Dermis microvascular lymphatic vessel endothelial cell (primary cell): ENCODE measurements at places on chromosomes 2 and 18. TPM values are rescaled to one million over a fixed set of nuclear protein-coding genes. Genes with fewer than 3 reads are reported as not detected.

GRCh38 chr18:57648414-57648813 is 26.8 kb upstream of the NARS1 start:
- DNase-seq, result no peak

DNA sequence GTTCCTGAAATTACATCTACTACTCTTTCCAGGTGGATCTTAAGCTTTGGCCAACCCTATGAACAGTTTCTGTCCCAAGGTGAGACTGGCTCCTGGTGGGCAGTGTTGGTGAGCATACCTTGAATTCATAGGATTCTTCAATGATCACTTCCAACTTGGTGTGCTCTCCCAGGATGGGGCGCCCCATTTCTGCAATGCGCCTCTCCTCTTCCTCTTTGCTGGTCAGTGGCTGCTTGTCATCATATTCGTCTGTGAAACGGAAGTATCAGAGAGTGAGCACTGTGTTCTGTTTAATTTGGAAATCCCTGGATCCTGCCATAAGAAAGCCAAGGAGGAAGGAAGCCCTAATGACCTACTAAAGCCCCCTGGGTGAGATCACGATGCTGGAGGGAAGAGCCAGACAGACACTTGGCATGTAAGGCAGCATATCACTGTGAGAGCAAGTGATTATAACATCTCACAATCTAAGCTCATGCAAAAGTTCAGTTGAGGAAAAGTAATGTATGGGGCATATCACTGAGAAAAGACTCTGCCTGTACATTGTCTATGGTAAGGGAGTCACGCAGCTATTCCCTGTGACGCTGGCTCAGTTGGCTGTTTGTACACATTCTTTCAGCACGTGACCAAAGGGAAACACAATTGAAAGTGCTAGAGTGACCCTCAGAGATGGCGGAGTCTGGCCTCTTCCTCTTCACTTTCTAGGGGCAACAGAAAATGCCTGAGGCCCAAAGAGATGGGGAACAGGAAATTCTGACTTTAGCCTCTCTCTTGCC is 287.0 kb downstream of the SLC8A1 start:
- no peak for DNase-seq

GRCh38 chr18:13481820-13482617 is 244.3 kb downstream of the FAM210A start:
- DNase-seq, result no peak

GRCh38 chr2:153476816-153477635 is 1.5 kb downstream of the RPRM start:
- no peak for DNase-seq

- no peak for DNase-seq
These were observed 262.6 kb downstream of the MREG start for GRCh38 chr2:215750763-215751162.

- DNase-seq, result no peak
These were observed 16.8 kb upstream of the LRATD1 start for GRCh38 chr2:14615760-14616159.

DNA sequence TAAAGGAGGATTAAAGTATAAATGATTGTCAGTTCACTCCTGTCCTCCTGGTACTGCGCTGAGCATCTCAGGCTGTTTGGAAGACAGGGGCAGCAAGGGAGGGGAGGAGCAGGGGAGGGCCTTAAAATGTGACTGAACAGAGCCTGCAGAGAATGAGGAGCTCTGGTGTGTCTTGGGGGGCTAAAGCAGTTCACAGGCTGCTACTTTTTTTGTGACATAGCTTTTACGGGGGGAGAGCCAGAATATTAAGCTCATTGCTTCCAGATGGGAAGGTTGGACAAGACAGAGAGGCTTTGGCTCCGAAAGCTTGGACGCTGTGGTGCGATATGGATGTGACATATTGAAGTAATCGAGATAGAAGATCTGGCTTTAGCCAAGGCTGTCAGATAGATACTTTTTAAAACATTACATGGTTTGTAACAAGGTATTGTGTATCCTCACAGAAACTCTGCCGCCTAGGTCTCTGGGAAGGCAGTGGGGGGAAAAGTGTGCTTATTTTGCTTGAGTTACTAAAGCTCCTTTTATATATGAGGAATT is 40.5 kb downstream of the RDH14 start:
- DNase-seq, result no peak

GRCh38 chr2:45734952-45735351 is 83.5 kb downstream of the PRKCE start:
- DNase-seq, result no peak

UGT1A9 gene
- total RNA-seq, result not detected in 2 replicates

GRCh38 chr18:9865764-9866490 is 19.8 kb upstream of the TXNDC2 start:
- no peak for DNase-seq

ADCYAP1 gene
- total RNA-seq, result not detected in 2 replicates

GRCh38 chr2:179460181-179460929 is 195.7 kb upstream of the SESTD1 start:
- DNase-seq, result peak; percentile 74

DNA sequence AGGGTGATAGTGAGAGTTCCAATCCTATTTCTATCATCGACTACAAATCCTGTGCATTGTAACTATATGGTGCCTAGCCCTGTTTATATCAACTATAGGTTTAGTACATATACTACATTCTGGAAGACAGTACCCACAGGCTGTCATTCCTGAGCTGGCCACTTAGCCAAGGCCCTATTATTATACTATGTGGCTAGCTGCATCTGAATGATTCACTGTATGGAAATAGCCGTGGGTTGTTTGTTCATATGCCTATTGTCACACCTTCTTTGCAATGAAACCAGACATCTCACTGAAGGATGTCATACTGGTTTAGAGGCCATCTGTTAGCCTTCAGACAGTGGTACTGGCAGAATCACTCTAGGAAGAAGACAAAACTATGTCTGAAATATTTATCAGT is 62.3 kb upstream of the FSIP2 start:
- no peak for DNase-seq

- DNase-seq, result no peak
These were observed 20.0 kb downstream of the WDFY1 start for GRCh38 chr2:223925106-223925505.

ACTG2 gene
- not detected in 2 replicates for total RNA-seq

DNA sequence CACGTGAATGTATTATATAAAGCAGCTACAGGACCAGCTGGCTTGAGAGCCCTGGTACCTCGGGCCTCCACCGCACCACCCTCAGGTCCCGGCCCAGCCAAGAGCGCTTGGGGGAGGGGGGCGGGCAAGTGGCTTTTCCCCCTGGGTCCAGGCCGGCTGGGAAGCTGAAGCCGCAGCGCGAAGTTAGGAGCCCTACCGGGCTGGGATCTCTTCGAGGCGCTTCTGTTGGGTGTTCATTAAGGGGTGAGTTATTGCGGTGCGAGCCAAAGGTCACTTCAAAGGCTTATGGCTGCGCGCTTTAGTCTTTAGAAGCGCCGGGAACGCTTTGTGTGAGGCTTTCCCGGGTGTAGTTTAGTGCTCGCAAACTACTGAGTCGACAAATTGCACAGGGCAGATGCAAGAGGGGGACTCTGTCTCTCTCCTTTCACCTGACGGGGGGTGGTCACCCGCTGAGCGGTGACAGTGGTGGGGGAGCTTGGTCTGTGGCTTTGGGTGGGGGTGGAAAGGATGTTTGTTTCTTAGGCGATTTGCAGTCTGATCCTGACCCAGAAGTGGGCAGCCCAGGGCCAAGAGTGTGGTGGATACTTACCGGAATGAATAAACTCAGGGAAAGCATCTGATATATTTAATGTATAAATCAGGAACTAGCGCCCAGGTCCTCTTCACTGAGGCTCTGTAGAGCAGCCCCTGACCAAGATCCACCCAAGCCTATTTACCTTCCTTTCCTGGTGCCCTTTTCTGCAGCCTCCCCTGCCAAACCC is 6.0 kb downstream of the HOXD3 start:
- no peak for DNase-seq

TMEM127 gene
- 17.8 and 25.8 TPM in 2 replicates for total RNA-seq

PDE11A gene
- under 0.01 TPM in 2 replicates for total RNA-seq

- no peak for DNase-seq
These were observed 673 bp upstream of the HNMT start for GRCh38 chr2:137963535-137964065.

- DNase-seq, result no peak
These were observed 450.7 kb downstream of the TNS1 start for GRCh38 chr2:217552081-217552480.

GRCh38 chr2:200369886-200370285 is 63.4 kb downstream of the SPATS2L start:
- no peak for DNase-seq

GRCh38 chr2:43186679-43187374 is 39.6 kb downstream of the ZFP36L2 start:
- no peak for DNase-seq

- peak; percentile 64 for DNase-seq
These were observed 84.4 kb downstream of the TGOLN2 start for GRCh38 chr2:85243101-85244072.

KDSR gene
- total RNA-seq, result 11.3 and 20.7 TPM in 2 replicates

IL1F10 gene
- total RNA-seq, result not detected in 2 replicates

KCNG2 gene
- 0.26 and 2.4 TPM in 2 replicates for total RNA-seq

DNA sequence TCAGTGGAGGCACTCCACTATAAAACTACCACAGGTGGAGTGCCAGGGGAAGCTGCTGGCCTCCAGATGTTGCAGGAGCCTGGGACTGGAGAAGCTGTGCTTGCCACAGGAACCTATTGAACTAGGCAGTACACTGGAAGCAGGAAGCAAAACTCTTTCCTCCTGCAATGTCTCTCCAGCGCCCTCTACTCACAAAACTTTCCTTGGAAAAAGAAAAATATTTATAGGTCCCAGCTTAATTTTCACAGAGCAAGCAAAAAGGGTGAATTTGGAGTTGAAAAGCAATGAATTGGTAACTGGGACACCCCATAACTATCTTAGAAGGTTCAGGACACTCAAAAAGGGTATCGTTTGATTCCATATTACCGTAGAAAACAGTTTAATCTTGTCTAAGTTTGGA is 33.2 kb upstream of the REEP1 start:
- DNase-seq, result no peak

DNA sequence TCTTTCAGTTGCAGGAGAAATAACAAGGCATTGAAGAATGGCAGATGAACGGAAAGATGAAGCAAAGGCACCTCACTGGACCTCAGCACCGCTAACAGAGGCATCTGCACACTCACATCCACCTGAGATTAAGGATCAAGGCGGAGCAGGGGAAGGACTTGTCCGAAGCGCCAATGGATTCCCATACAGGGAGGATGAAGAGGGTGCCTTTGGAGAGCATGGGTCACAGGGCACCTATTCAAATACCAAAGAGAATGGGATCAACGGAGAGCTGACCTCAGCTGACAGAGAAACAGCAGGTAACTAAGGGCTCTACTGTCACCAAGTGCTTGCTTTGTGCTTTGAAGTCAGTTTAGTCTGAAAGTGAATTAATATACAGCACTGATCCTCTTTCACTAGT is 118.5 kb upstream of the UNC80 start:
- no peak for DNase-seq

MC4R gene
- total RNA-seq, result not detected in 2 replicates

- DNase-seq, result no peak
These were observed 1.0 kb downstream of the SPHKAP start for GRCh38 chr2:228180181-228181097.

BCL2L11 gene
- 9.5 and 28.2 TPM in 2 replicates for total RNA-seq

HOXD13 gene
- total RNA-seq, result under 0.01 TPM in 1 of 2 replicates, not detected in the other

DNA sequence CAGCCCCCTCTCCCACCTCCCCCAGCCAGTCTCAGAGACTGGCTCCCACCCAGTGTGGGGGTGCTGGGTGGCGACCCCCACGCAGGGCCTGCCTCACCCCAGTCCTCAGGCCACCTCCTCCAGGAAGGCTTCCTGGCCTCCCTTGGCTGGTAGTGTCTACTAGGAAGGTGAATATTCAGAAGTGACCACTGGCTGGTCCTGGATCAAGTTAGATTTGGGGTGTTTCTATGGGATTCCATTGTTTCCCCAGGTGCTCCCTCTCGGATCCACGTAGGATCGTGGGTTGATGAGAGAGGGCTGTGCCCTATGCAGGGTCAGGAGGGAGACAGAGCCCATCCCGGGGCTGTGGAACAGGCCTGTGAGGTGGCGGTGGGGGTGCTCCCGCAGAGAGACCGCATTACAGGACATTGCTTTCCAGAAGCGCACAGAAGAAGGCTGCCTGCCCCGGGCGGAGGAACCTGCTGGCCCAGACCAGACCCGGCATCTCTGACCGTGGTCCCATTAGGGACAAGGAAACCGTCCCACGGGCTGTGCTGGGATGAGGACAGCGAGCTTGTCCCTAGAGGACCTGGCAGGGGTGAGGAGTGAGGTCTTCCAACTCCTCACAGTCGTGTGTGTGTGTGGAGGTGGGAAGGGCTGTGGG is 3.3 kb downstream of the PDCD1 start:
- DNase-seq, result no peak

C2orf92 gene
- total RNA-seq, result 1.5 and 2.3 TPM in 2 replicates

DNA sequence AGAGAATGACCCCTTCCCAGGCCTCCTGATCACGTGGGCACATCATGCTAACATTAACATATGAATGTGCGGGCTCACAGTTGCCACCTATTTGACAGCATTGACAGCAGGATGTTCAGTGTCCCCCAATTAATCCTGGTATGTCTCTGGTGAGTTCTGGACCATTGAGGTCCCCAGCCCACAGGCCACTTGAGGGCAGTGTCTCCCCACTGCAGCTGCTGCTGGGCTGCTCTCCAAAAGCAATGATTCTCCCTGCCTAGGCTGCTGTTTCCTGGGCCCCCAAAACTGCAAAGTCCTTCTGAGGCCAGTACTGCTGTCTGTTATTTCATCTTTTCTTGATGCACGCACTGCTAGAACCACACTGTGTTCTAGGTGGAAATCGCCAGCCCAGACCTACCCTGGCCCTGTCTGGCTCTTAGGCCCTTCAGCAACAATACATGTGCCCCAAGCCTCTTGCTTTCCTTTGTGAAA is 52.7 kb upstream of the MAPK4 start:
- no peak for DNase-seq

DNA sequence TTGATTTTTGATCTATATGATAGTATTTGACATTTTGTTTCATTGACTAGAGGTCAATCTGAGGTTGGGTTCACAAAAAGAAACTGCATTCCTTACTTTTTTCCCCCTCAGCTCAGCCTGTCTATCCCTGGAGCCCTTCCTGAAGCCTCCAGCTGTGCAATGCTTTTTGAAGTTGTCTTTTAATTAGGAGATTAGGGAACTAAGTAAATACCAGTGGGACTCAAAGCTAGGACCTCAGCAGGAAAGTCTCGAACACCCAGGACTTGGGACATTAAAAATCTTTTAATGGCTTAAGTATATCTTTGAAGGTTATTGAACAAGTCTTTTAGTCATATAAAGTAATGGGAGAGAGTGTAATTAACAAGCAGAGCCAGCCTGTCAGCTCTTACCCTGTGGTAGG is 220.2 kb downstream of the PDE11A start:
- DNase-seq, result no peak

- DNase-seq, result no peak
These were observed 129.3 kb upstream of the GPC1 start for GRCh38 chr2:240306185-240306584.

GRCh38 chr2:104863146-104863467 is 9.2 kb downstream of the POU3F3 start:
- DNase-seq, result no peak

- no peak for DNase-seq
These were observed 56.6 kb downstream of the ZNF804A start for GRCh38 chr2:184654945-184655344.

LINC00305 gene
- total RNA-seq, result not detected in 2 replicates
